ENCODE measurements at places on chromosomes 6 and 20. TPM values are rescaled to one million over a fixed set of nuclear protein-coding genes. Genes with fewer than 3 reads are reported as not detected.

The IPCEF1 gene
- 132 TPM for total RNA-seq

DNA sequence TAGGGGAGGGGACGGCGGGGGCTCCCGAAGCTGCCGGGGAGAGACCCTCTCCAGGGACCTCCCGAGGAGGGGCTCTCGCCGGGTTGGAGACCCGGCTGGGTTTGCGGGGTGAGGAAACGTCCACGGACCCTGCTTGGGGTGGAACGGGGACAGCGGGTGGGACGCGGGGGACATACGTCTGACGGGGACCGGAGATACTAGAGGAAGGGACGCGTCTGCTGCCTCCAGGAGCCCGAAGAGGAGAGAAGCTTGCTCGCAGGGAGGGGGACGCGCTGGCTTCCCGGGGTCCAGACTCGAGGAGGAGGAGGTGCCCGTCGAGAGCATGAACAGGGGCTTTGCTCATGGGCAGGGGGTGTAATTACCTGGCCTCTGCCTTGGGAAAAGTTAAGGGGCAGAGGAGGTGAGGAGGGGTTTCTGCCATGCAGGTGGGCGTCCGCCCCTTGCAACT, 593 bp downstream of the DNMT3B start:
- DNase-seq: no peak

GRCh38 chr20:64027981-64028685, 7.8 kb upstream of the C20orf204 start:
- DNase-seq: no peak

The BPI gene
- total RNA-seq: not detected

- no peak for DNase-seq
Observed at GRCh38 chr6:28777147-28777461, 146.7 kb downstream of the TRIM27 start.

DNA sequence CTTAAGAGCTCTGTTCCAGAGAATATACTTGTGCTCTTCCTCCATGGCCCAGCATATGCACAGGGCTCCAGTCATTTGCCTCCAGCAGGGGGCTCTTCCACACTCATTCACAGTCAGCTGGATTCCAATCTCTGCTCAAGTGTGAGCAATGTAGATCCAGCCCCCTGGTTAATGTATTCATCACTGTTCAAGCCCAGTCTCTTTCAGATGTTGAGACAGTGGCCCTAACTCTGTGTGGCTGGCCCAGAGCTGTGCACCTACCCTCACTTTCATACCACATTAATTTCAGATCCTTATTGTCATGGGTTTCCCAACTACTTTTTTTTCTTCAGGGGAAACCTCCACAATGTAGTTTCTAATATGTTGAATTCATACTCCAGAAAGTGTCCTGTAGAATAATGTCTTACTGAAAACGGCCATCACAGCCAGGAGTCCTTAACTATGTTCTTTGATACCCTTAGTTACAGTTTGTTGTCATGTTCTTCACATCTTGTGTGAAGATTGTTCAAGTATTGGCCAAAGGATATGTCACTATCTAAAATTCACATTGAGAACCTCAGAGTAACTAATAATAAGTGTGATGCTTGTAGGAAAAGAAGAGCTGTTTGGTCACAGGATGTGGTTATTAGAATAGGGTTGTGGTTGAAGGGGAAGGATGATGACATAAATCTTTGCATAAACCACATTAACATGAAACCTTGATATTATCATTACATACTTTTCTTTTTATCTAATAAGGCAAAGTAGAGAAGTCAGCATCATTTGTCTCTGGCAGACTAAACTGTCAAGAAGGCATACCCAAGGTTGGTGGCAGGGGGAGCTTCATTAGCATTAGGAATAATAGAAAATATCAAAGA, 14.4 kb upstream of the HLA-DQA1 start:
- peak; percentile 34 for DNase-seq

GRCh38 chr6:33967966-33968724, 164.3 kb upstream of the MLN start:
- no peak for DNase-seq

The IL17F gene
- total RNA-seq: not detected

DNA sequence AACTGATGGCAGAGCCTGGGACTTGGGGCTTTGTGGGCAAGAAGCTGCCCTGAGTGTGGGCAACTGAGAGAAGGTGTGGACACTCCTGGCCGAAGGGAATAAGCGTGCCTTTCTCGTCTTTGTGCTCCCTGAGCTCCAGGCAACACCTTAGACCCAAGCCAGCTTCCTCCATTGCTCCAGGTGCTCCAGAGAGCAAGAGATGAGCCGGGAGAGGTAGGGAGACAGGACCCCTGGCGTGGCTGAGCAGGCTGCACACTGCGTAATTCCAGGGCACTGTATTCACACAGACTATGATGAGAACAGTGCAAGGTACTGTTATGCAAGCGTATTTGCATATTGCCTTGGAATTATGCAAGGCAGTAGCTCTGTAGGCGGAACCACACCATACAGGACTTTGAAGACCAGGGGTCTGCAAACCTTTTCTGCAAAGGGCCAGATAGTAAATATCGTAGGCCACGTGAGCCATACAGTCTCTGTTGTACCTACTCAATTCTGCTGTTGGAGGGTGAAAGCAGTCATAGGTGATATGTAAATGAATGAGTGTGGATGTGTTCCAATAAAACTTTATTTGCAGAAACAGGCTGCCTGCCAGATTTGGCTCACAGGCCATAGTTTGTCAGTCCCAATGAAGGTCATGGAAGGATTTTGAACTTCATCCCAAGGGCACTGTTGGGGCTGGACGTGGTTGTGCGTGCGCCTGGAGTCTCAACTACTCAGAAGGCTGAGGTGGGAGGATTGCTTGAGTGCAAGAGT, 42.1 kb upstream of the FAM83D start:
- no peak for DNase-seq

The B3GAT2 gene
- not detected for total RNA-seq

Measured in T-cell (primary cell).